ENCODE measurements at places on chromosomes 2 and 18.

DNA sequence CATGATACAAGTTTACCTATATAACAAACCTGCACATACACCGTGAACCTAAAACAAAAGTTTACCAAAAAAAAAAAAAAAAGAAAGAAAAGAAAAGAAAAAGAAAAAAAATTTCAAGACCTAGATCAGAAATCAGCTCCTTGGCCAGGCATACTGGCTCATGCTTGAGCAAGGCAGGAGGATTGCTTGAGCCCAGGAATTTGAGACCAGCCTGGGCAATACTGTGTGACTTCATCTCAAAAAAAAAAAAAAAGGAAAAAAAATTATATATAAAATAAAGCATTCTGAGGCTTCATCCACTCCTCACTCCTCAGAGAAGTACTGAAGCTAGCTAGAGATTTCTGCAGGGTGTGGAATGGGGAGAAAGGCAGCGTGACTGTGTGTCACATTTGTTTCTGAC, 11.8 kb upstream of the PROC start:
- DNase-seq: no peak

DNA sequence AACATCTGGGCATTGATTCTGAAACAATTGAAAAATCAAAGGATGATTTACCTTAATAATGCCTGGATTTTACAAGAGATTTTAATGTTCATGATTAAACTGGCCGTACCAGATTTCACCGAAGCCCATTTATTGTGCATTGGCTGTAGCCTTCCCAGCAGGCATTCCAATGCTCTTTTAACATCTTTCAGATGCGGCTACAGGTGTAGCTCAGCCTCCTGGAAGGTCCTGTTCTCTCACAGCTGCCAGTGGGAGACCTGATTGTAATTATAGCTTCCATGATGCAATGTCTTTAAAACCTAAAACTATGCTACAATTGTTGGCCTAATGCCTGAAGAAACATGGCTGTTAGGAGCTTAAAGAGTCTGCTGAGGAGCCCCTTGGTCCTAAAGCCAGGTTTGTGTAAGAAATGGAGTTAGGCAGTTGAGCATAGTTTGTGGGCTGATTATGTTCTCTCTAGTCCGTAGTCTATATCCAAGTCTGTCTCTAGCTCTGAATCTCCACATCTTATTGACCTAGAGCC, 147.4 kb downstream of the CERS6 start:
- DNase-seq: no peak

GRCh38 chr2:155727187-155727895, 605.2 kb downstream of the NR4A2 start:
- DNase-seq: no peak

- DNase-seq: no peak
Observed at GRCh38 chr2:134132490-134132857, 121.4 kb upstream of the MGAT5 start.

- no peak for DNase-seq
Observed at GRCh38 chr2:57802243-57802642, 244.4 kb upstream of the VRK2 start.

DNA sequence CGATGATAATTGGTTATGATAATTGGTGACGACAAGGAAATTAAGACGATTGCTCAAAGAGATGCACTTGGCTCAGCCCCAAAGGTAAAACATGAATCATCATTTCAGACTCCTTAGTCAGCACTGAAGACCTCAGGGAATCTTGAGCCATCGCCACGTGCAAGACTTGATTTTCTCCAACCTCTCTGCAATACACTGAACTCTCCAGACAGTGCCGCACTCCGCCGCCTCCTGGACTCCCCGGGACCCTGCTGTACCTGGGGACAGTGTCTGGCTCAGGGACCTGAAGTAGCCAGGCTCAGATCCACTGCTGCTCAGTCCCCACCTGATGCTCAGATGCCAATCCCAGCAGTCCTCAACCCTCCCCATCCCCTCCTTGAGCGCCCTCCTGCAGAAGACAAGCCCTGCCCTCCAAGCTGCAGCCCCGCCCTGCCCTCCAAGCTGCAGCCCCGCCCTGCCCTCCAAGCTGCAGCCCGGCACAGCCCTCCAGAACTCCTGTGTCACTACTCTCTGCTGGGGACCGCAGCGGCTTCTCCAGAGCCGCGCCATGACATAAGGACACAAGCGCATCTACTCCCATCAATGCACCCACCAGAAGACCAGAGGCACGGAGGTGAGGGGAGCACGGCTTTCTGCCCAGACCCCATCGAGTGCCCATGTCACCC, 1.1 kb downstream of the TMEM18 start:
- no peak for DNase-seq

DNA sequence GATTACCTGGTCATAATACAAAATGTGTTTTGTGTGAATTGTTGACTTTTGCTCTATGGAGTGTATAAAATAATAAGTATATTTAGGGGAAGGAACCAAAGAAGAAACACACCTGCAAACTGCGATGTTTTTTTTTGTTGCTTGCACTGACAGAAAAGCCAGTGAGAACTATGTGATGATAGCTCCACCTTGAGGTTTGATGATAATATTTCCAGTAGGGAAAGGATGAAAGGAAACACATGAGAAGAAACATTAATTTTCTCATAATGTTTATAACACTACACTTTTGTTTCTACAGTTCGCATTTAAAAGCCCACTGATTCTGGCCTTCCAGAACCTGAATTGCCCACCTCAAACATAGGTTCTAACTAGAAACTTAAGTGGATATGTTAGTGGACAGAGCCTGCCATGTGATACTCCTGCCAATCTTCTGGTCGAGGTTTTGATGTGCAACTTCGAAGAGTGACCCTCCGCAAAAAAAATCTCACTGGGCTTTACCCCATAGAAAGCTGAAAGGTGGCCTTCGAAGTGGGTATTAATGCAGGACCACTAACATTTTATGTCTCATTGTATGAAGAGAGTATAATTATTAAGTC, 476.4 kb upstream of the SPHKAP start:
- no peak for DNase-seq

GRCh38 chr18:37657493-37657892, 91.9 kb upstream of the CELF4 start:
- no peak for DNase-seq

- no peak for DNase-seq
Observed at GRCh38 chr2:29787473-29788465, 133.6 kb downstream of the ALK start.

DNA sequence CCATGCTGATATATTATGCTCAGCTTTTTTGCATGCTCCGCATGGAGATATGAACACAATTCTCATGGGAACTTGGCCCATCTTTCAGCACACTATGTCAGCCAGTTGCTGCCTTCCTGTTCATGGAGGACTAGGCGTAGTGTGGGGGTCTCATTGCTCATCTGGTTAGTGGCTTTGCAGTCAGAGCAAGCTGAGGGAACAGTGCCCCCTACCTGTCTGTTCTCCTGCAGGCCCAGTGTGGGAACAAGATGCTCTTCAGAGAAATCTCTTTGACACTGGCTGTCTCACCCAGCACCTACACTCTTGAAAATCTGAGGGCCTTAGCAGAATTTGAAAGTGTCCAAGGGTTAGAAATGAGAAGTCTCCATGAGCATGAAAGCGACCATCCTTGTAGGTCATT, 47.1 kb downstream of the SPTBN1 start:
- DNase-seq: no peak

GRCh38 chr18:31774962-31775361, 14.3 kb upstream of the SLC25A52 start:
- DNase-seq: no peak

- DNase-seq: no peak
Observed at GRCh38 chr2:212923393-212923792, 228.0 kb downstream of the IKZF2 start.

DNA sequence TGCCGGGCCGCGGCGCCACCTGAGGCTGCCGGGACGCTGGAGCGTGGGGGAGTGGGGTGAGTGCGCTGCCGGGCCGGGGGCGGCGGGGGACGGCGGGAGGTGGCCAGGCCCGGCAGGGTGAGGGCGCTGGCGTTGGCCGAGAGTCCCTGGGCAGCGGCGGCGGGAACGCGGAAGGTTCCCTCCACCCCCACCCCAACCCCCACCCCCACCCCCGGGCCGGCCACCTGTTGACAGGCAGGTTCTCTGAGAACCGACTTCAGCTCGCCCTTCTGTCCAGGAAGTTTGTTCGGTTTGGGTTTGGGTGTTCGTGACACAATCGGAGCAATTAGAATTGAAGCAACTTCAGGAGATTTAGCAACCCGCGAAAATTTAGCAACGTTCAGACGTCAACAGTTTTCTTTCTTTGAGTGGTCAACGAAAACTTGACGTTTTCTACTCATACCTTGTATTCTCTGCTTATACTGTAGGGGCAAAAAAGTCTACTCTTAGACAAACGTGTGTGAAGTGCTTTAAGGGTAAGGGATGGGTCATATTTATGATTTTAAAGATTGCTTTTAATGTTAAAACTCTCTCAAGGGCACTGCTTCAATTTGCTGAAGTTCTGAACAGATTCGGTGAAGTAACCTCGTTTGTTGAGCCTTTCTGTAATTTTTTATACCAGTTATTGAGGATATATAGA, 9.3 kb downstream of the OTX1 start:
- no peak for DNase-seq

GRCh38 chr2:100744589-100744988, 75.3 kb upstream of the NPAS2 start:
- no peak for DNase-seq

GRCh38 chr2:196989496-196989895, 63.0 kb upstream of the PGAP1 start:
- no peak for DNase-seq

DNA sequence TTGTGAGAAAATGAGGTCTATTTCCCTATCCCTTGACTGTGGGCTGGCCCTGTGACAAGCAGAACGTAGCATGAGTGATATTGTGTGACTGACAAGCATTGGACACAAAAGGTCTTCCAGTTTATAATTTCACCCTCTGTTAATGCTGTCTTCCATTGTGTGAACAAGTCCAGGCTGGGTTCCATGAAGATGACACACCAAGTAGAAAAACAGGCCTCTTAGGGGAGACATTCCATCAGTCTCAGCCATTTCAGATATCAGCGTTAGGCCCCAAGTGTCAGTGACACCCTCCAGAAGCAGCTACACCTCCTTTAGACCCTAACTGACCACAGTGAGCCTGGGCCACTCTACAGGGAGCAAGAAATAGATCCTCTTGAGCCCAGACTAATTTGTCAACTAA, 511.3 kb downstream of the FBXO15 start:
- DNase-seq: no peak

DNA sequence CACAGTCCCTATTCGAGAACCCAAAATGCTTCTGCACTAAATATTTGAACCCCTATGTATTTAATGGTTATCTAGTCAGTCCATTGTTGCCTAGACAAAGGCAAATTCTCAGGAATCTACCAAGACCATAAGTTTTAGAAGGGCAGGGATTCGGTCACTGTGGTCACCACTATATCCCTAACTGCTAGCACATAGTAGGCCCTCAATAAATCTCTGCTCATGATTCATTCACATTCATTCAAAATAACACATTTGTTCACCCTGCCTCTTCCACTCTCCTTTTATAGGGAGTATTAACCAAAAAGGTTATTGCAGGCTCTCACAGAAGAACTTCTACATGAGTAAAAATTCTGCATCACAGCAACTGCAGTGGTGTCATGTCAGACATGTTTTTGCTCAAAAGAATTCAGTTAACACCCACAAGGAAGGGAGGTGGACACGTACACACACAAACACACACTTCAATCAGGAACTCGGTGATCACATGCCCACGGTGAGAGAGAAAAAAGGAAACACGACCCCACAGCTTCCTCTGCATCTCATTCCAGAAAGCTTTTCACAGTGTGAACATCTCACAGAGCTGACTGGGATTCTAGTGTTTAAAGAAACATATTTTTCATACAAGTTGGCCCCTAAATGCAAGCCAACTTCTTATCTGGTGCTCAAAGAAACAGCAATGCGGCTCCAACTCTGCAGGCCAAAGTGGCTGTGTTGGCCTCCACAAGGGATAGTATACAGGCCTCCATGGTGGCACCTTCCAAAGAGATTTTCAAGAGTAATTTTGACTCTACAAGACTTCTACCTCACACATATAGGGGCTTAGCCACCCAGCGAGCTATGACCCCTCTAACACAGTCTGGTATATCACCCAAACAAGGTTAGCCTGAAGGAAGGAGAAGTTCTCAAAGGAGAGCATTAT, 98.0 kb downstream of the ANKRD44 start:
- no peak for DNase-seq

DNA sequence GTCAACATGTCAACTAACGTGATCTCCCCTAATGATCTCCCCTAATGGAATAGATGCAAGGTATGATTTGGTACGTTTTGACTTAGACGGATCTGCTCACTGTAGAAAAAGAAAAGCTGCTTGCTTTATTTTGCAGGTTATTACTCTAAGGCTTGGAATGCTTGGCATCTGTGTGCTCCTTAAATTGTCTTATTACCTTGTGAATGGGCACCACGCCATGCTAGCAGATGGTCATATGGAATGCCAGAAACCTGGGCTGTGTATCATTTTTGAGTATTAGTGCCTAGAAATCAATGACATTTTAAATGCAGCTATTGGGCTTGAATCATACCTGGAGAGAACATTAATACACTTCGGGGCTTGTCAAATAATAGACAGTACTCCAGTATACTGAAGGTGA, 16.5 kb upstream of the FIGN start:
- no peak for DNase-seq

GRCh38 chr2:106304612-106305184, 110.6 kb upstream of the UXS1 start:
- no peak for DNase-seq

GRCh38 chr2:218988164-218988563, 3.2 kb upstream of the FEV start:
- DNase-seq: no peak

DNA sequence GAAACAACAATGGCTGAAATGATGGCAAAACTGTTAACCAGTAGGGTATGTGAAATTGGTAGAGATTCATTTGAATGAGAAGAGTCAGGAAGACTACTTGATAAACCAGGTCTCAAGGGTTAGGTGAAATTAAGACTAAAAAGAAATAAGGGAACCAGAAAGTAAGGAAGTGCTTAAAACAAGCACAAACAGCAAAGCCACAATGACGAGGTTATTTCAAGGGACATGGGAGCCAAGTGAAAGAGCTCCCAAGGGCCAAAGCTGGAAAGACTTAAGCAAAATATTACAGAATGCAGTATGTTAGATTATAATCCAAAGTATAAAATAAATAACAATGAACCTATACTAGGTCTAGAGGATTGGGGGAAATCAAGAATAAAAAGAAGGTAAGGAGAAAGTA, 19.3 kb upstream of the CD302 start:
- no peak for DNase-seq

DNA sequence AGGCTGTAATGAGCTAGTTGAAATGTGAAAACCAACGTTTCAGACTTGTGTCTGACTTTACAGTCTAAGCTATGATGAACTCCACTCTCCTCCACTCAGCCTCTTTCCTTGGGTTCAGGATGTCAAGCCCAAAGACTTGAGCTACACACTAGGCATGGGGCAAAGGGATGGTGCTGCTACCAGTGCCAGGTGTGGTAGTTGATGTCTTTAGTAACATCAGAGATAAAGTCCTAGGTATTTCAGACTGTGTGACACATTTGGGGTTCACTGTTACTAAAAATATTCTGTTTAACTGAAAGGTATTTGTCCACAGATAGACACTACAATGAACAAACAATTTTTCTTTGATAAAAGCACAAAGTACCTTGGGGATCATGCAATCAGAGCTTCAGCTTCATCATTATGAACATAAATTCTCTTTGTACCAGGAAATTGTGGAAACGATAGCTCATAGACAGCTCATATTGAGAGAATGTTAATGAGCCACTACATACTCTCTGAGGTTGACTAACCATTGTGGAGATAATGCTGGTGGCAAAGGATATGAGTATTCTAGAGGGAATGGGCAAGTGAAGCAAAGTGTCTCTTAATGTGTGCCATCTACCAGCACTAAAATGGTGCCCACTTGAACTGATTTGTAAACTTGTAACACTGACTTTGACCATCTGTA, 253.7 kb upstream of the THUMPD2 start:
- no peak for DNase-seq
